Endothelial cell (in vitro differentiated cells): ENCODE measurements at places on chromosomes 11 and 22. TPM values are rescaled to one million over a fixed set of nuclear protein-coding genes. Genes with fewer than 3 reads are reported as not detected.
A peak's percentile ranks its signal among the peaks of the same experiment; 100 is the strongest.

The LMNTD2 gene
- total RNA-seq = 4.2 TPM

DNA sequence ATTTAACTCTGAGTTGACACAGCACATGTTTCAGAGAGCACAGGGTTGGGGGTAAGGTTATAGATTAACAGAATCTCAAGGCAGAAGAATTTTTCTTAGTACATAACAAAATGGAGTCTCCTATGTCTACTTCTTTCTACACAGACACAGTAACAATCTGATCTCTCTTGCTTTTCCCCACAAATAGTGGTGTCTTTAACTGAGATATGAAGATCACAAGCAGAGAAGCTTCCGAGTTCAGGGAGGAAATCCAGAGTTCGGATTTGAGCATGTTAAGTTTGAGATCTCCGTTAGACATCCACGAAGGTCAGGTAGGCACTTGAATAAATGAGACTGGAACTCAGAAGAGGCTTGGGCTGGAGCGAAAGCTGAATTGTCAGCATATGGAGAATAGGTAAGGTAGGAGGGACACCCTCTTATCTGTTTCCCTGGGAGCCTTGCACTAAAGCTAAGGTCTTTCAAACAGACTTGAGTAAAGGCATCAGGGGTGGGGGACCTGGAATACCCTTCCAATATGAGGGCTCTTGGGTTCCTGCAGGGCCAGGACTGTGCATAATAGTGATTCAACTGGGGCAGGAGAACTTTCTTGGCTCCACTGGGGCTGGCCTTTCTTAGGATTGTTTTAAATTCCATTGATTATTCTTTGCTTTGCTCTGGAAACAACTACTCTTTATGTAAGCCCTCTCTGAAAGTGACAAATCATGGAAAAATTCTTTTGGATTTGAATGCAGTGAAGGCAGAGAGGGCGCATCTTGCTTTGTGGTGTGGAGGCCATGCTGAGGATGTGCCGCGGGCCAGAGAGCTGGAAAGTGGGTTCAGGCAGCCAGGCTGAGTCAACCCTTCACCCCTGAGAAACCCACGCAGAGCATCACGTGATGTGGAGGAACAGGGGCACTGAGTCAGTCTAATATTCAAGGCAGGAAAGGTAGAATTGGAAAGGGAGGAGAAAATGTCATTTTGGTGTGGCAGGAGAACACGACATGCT lies 62.7 kb upstream of the AMPD3 start:
- peaks cover 7% of the 10 kb centered on the region for H3K4me1 ChIP-seq
- no peak for DNase-seq
- H3K27ac ChIP-seq = no peak overlapping the region
- H3K36me3 ChIP-seq = peaks cover 9% of the 10 kb centered on the region
- H3K4me3 ChIP-seq = no peak overlapping the region

GRCh38 chr11:125519860-125520834 lies 24.1 kb upstream of the FEZ1 start:
- peak overlapping the region; percentile 25 for H3K4me3 ChIP-seq
- no peaks in the 10 kb centered on the region for H3K36me3 ChIP-seq
- H3K27me3 ChIP-seq = no peaks in the 10 kb centered on the region
- DNase-seq = no peak
- H3K27ac ChIP-seq = no peak overlapping the region

The SLC1A2 gene
- total RNA-seq = 0.41 TPM

DNA sequence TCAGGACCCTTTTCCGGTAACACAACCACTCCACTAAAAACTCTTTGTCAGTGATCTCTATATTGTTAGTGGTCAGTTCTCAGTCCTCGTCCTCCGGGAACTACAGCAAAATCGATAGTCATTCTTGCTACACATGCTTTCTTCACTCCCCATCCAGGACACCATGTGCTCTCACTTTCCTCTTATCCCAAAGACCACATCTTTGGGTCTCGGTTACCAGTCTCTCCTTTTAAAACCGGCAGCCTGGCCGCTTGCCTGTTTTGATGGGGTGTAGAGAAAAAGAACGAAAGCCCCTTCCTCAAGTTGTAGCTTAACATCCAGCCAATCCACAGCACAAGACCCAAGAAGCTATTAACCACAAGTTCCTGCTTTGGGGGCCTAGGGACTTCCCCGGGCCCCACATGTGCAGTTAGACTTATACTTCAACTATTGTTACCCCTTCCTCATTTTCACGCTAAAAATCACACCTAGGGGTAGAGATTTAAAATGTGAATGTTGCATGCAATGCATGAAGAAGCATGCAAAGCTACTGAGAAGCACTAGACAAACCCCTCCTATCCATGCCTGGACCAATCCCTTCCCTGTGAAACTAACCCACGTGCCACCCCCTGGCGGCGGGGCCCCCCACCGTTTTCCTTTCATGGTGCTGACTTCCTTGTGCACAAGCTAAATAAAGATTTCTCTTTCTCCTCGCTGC lies 1.5 kb upstream of the TOLLIP start:
- peaks cover 20% of the 10 kb centered on the region for H3K4me1 ChIP-seq
- peak overlapping the region; percentile 93 for H3K4me3 ChIP-seq
- peak overlapping the region; percentile 84 for H3K27ac ChIP-seq
- peaks cover 11% of the 10 kb centered on the region for H3K36me3 ChIP-seq
- H3K27me3 ChIP-seq = peaks cover 8% of the 10 kb centered on the region
- DNase-seq = no peak

GRCh38 chr11:64759722-64760719 lies at the start of gene PYGM:
TSS of gene PYGM (minus strand) at chr11:64759974. CDS start at chr11:64759898, 76 bp downstream.
- no peak within 1 kb of the TSS for H3K4me3 ChIP-seq
- H3K27me3 ChIP-seq = peaks cover 8% of the 10 kb centered on the region
- DNase-seq = no peak

GRCh38 chr11:76208438-76209374 lies 2.4 kb upstream of the WNT11 start:
- H3K4me3 ChIP-seq = no peak overlapping the region
- H3K36me3 ChIP-seq = no peaks in the 10 kb centered on the region
- peaks cover 12% of the 10 kb centered on the region for H3K4me1 ChIP-seq
- DNase-seq = peak; percentile 87
- peaks cover 24% of the 10 kb centered on the region for H3K27me3 ChIP-seq

The ATP5MG gene
- total RNA-seq = 280 TPM

DNA sequence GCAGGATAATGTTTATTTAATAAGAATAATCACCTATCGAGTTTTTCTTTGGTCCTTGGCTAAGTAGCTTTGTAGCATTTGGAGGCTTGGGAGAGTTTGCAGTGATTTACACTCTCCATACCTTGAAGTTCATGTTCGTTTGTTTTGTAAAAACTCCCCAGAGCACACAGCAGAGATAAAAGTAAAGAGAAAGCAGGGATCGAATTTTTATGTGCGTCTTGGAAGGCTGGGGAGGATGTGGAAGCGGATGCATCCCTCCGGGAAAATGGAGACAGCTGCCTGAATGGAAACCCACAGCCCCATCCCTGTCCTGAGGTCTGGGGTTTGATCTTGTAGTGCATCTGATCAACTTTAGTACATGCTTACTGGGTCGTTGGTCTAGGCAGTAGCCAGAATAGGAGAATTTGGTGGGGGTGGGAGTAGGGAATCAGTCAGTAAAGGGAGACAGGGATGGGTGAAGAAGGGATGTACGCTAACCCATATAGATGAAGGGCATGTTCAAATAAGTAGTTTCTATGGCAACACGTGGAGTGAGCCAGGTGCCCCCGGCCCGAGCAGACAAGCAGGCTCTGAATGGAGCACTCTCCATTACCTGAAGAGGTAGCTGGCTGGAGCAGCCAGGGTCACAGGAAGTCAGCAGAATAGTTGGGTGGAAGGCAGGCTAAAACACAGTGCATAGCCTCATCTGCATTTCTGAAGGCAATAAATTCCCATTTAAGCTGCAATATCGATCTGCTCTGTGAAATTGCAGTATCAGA lies 147.8 kb downstream of the COMMD9 start:
- H3K27ac ChIP-seq = peak overlapping the region; percentile 59
- peaks cover 9% of the 10 kb centered on the region for H3K4me1 ChIP-seq
- DNase-seq = no peak
- no peak overlapping the region for H3K4me3 ChIP-seq
- no peaks in the 10 kb centered on the region for H3K36me3 ChIP-seq

DNA sequence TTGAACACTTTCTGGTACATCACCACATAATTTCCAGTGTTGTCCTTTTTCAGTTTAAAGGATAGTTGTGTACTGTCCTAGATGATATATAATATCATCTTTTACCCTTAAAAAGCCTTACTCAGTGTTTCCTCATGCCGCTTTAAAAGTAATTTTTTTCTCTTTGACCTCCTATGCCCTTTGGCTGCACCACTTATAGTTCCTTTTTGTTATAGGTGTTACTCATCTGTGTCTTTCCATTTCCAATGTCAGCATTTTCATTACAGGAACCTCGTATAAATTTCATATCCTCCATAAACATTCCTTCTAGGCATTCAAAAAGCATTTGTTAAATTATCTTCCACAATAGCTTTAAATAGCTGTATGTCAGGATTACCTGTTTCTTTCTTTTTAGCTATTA lies 40.8 kb downstream of the USP47 start:
- no peak overlapping the region for H3K27ac ChIP-seq
- peaks cover 26% of the 10 kb centered on the region for H3K4me1 ChIP-seq
- no peak for DNase-seq
- H3K27me3 ChIP-seq = no peaks in the 10 kb centered on the region
- H3K4me3 ChIP-seq = no peak overlapping the region
- peaks cover 23% of the 10 kb centered on the region for H3K36me3 ChIP-seq

The THAP12 gene
- total RNA-seq = 42.7 TPM

DNA sequence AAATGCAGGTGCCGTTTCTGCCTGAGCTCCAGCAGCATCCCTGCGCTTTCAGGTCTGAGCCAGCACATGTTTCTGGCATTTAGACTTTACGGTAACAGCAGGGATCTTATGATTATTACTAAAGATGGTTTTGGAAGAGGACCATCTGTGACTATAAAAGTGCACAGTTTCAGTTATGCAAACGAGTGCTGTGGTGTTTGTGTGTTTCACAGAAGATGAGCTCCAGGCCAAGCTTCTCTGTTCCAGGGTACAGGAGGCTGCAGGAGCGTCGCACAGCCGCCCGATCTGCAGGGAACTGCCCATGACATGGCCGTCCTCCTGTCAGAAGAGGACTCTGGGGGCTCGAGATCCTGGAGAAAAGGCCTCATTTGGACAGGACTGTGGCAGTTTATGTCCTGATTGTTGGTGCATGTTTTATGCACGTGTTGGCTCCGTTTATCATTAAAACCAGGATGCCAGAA lies 297.3 kb downstream of the TBC1D22A start:
- peaks cover 31% of the 10 kb centered on the region for H3K36me3 ChIP-seq
- no peak for DNase-seq
- H3K27me3 ChIP-seq = peaks cover 4% of the 10 kb centered on the region
- no peaks in the 10 kb centered on the region for H3K4me1 ChIP-seq
- no peak overlapping the region for H3K4me3 ChIP-seq

The PRG3 gene
- total RNA-seq = not detected

The EXT2 gene
- total RNA-seq = 96.8 TPM

The DCHS1 gene
- total RNA-seq = 156 TPM

DNA sequence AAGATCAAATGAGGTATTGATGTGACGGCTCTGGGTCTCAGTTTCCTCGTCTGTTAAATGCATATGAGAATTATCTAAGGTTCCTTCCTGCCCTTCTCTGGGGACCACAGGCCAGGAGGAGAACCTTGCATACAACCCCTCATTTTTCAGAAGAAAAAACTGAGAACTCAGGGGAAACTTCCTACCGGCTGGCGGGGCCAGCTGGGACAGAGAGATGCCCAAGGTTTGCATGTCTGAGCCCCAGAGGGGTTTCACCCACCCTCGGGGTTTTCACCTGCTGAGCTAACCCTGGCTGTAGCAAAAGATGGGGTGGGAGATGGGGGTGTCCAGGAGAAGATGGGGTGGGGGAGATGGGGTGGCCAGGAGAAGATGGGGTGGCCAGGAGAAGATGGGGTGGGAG lies 4.3 kb downstream of the TNFRSF13C start:
- no peak for DNase-seq
- H3K4me1 ChIP-seq = peaks cover 18% of the 10 kb centered on the region
- H3K27me3 ChIP-seq = peaks cover 8% of the 10 kb centered on the region
- no peak overlapping the region for H3K27ac ChIP-seq

- no peak overlapping the region for H3K4me3 ChIP-seq
- DNase-seq = no peak
- H3K4me1 ChIP-seq = no peaks in the 10 kb centered on the region
- H3K27ac ChIP-seq = no peak overlapping the region
- H3K27me3 ChIP-seq = peaks cover 4% of the 10 kb centered on the region
- peaks cover 13% of the 10 kb centered on the region for H3K36me3 ChIP-seq
Measured at GRCh38 chr22:30408388-30409102, 11.7 kb downstream of the SEC14L2 start.

The SEC14L6 gene
- total RNA-seq = 1.4 TPM

DNA sequence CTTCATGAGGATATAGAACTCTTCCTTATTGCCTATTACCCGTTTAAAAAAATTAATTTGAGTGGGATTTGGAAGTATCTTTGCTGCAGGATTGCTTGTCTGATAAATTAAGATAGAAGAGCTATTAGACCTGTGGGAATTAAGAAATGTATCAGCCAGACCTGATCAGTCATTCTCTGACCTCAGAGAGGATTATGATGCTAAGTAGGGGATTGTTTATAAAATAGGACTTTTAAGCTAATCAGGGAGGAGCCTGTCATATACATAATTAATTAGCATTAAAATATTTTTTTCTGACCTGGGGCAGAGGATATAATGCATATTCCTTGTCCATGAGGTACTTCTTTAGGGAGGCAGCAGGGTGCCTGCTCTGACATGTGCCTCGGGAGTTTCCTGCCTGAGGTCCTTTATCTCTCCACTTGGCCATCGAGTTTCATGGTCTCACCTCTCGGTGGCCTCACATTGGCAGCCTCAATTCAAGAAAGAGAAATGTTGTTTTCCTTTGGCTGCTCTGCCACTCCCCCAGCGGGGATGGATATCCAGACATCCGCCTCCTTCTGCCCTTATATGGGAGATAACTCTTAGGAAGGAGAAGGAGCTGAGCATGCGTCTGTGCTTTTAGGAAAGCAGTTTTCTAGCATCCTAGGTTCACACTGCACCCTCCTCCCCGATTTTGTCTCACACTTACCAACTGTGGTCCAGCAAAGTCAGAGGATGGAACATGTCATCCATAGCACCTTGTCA lies 41.1 kb downstream of the DIXDC1 start:
- peaks cover 34% of the 10 kb centered on the region for H3K4me1 ChIP-seq
- H3K36me3 ChIP-seq = no peaks in the 10 kb centered on the region
- H3K27ac ChIP-seq = no peak overlapping the region
- peak overlapping the region; percentile 78 for H3K4me3 ChIP-seq
- peaks cover 13% of the 10 kb centered on the region for H3K27me3 ChIP-seq

The MMP26 gene
- not detected for total RNA-seq

The POU2AF3 gene
- total RNA-seq = 0.28 TPM

- no peak overlapping the region for H3K27ac ChIP-seq
- peak overlapping the region; percentile 1 for H3K4me3 ChIP-seq
- peaks cover 15% of the 10 kb centered on the region for H3K27me3 ChIP-seq
- peaks cover 5% of the 10 kb centered on the region for H3K36me3 ChIP-seq
- peaks cover 14% of the 10 kb centered on the region for H3K4me1 ChIP-seq
- no peak for DNase-seq
Measured at GRCh38 chr22:37661160-37661924, 2.8 kb downstream of the PDXP start.
